Activated CD8-positive, alpha-beta memory T cell treated with anti-CD3 and anti-CD28 coated beads for 1 hour (primary cell): ENCODE measurements at places on chromosomes 1 and 21.

- DNase-seq, result no peak
Observed at GRCh38 chr1:107789817-107790524, 175.0 kb downstream of the VAV3 start.

DNA sequence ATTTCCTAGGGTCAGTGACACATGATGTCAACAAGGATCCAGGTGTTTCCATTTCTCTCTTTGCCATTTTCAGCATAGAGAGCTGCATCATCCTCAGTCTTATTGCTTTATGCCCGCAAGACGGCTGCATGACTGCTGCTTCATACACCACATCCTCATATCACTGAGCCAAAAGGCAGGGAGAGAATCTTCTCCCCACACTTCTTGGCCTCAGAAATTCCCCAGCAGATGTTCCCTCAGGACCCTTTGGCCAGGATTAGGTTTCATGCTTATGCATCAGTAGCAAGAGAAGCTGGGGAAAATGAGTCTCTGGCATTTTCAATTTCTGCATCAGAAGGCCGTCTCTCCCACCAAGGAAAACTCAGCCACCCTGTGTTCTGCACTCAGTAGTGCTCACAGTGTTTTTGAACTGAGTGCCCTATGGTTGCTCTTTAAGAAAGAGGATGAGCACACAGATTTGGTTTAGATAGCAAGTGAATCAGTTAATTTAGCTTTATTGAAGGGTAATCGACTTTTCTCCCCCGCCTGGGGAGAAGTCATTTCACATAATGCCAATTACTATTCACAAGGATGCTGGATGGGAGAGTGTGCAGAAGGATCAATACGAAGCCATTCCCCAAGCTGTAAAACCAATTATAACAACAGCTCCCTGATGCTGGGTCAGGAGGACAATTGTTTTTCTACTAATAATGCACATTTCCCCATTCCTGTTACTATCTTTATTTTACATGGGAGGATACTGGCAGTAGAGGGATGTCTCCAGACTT, 360.2 kb downstream of the HHIPL2 start:
- DNase-seq, result no peak

GRCh38 chr1:111990878-111991718, 1.6 kb upstream of the KCND3 start:
- DNase-seq, result no peak

- DNase-seq, result no peak
Observed at GRCh38 chr1:5887349-5887970, 104.8 kb downstream of the NPHP4 start.

GRCh38 chr1:101506541-101507164, 269.8 kb downstream of the S1PR1 start:
- peak; percentile 1 for DNase-seq

DNA sequence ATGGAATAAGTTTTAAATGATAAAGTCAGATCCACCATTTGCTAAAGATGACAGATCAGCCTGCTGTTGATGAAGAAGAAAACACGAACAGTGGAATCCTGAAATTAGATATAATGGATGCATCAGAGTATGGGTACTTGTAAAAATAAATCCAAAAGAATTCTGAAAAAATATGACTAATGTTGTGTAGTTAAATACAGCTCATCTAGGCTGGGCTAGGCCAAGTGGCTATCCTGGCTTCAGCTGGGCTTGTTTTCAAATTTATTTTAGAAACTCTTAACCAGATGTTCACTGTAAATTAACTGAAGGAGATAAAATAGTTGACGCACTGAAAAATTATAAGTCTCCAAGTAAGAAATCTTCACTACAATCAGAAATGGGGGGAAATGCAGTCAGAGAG, 7.4 kb upstream of the RGS2 start:
- no peak for DNase-seq

GRCh38 chr1:116666187-116667077, 1.1 kb downstream of the IGSF3 start:
- DNase-seq, result no peak

DNA sequence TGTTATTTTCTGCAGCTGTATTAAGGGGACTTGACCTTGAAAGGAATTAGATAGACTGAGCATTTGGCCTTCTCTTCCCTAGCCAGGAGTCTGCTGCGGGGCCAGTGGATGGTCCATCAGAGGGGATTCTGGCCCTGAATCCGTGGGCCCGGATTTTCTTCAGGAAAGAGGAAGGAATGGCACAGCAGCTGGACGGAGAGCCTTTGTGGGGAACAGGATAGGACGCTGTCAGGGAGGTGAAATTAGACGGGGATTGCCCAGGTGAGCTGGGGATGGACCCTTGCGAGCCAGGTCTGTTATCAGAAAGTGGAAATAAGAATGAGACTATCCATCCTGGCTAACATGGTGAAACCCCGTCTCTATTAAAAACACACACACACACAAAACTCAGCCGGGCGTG, 1.7 kb upstream of the C2CD2 start:
- DNase-seq, result no peak

DNA sequence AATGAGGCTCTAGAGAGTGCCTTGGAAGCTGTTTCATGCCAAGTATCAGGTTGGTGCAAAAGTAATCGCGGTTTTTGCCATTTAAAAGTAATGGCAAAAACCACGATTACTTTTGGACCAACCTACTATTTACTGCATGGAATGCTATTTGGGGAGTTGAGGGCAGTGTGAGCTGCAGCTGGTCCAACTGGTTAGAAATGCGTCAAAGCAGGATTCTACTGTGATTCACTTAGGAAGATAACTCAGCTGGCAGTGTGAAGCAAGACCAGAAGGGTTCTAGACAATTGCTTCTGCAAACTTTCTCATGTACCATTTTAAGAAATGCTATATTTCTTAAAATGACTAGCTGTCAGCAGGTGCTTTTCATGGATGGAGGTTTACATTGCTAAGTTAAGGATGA, 21.2 kb upstream of the PLA2G2C start:
- no peak for DNase-seq

GRCh38 chr1:38093569-38094520, 47.3 kb upstream of the POU3F1 start:
- no peak for DNase-seq
